Astrocyte (in vitro differentiated cells and primary cell): ENCODE measurements at places on chromosomes 7 and 10.

DNA sequence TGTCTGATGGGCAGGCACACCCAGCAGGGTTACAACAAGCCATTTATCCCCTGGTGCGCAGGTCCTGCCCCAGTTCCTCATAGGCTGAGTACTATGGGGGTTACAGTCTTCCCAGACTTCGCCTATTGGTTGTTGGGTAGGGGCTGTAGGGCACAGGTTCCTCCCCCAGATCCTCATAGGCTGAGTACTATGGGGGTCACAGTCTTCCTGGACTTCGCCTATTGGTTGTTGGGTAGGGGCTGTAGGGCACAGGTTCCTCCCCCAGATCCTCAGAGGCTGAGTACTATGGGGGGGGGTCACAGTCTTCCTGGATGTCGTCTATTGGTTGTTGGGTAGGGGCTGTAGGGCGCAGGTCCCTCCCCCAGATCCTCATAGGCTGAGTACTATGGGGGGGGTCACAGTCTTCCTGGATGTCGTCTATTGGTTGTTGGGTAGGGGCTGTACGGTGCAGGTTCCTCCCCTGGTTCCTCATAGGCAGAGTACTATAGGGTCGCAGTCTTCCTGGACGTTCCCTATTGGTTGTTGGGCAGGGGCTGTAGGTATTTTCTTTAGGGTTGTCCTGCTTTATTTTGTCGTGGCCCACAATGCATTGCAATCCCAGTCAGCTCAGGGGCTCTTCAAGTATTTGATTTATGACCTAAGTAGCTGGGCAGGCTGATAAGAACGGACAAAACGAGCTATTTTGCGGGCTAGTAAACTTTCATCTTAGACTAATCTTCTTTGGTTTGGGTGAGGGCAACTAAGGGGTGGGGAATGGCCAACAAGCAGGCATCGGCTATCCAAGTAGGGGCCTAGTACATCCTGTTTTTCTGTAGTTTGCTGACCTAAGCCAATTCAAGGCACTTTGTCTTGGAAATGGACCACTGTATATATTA is 3.4 kb downstream of the LRRC27 start:
- DNase-seq: no peak

DNA sequence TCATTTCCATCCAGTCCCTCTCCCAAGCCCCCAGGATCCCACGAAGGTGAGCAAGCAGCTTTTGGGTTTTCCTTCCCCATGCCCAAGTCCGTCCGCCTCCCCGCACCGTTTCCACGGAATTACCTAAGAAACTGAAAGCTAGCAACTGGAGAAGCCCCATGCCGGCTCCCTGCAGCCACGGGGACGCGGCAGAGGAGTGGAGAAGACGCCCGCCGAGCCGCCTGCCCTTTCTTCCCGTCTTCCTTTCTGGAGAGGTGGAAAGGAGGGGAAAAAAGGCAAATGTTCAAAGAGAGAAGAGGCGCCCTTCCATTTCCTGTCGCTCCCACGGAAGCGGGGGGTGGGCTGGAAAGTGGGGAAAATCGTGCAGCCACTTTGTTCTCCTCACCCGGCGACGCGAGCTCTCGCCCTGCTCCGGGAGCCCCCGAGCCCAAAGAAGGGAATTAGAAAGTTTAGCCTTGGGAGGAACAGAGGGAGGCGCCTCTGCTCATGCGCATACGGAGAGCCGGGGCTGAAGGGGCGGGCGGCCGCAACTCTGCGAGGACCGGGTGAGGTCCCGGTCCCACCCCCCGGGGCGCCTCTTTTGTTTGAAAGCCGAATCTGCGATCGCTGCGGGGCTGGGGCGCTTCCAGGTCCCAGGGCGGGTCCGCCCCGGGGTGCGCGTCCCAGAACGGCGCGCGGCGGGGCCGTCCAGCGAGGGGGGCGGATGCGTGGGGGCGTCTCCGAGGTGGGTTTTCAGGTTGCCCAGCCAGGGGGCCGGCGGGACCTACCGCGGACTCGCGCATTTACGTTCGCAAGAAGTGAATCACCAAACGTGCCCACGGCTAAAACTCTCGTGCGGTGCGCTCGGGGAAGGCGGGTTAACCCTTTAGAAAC is at the start of gene LAMB1:
Gene LAMB1, minus strand, starts transcription at position 436 of the 873 bp plus-strand sequence. Its CDS starts 276 bp downstream, at position 160.
- DNase-seq: peak; percentile 72

- DNase-seq: no peak
These were observed 80.1 kb upstream of the ATP6V0A4 start for GRCh38 chr7:138878051-138878450.

DNA sequence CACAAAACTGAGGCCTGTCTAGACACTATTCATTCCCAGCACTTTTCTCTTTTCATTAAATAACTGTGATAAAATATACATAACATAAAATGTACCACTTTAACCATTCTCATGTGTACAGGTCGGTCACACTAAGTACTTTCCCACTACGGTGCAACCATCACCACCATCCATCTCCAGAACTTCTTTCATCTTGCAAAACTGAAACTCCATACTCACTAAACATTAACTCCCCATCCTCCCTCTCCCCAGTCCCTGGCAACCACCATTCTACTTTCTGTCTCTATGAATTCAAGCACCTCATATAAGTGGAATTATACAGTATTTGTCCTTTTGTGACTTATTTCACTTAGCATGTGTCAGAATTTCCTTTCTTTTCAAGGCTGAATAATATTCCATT is 53.0 kb downstream of the ARHGAP12 start:
- DNase-seq: no peak

DNA sequence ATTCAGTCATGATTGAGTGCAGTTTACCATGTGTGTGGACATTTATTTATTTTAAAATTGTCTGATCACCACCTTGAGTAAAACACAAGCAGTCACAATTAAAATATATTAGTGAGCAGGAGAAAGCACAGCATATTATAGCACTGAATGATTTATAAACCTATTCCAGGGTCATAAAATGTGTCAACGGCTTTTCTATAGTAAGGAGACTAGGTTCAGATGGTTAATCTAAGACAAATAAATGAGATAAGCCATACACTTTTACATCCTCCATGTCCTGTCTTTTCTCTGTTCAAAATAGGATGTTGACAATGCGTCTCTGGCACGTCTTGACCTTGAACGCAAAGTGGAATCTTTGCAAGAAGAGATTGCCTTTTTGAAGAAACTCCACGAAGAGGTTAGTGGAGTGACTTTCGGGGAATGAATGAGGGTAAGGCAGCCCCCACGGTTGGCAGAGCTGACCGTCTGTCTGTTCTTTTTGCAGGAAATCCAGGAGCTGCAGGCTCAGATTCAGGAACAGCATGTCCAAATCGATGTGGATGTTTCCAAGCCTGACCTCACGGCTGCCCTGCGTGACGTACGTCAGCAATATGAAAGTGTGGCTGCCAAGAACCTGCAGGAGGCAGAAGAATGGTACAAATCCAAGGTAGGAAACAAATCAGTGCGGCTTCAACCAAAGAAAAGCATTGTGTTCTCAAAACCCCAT is 5.4 kb downstream of the VIM start:
- DNase-seq: no peak

- DNase-seq: peak; percentile 22
These were observed 30.5 kb downstream of the JAKMIP3 start for GRCh38 chr10:132096223-132096622.

- no peak for DNase-seq
These were observed 78.0 kb upstream of the ANKRD1 start for GRCh38 chr10:90998733-90999511.

GRCh38 chr7:4147926-4148620 is 534.0 kb upstream of the FOXK1 start:
- no peak for DNase-seq

DNA sequence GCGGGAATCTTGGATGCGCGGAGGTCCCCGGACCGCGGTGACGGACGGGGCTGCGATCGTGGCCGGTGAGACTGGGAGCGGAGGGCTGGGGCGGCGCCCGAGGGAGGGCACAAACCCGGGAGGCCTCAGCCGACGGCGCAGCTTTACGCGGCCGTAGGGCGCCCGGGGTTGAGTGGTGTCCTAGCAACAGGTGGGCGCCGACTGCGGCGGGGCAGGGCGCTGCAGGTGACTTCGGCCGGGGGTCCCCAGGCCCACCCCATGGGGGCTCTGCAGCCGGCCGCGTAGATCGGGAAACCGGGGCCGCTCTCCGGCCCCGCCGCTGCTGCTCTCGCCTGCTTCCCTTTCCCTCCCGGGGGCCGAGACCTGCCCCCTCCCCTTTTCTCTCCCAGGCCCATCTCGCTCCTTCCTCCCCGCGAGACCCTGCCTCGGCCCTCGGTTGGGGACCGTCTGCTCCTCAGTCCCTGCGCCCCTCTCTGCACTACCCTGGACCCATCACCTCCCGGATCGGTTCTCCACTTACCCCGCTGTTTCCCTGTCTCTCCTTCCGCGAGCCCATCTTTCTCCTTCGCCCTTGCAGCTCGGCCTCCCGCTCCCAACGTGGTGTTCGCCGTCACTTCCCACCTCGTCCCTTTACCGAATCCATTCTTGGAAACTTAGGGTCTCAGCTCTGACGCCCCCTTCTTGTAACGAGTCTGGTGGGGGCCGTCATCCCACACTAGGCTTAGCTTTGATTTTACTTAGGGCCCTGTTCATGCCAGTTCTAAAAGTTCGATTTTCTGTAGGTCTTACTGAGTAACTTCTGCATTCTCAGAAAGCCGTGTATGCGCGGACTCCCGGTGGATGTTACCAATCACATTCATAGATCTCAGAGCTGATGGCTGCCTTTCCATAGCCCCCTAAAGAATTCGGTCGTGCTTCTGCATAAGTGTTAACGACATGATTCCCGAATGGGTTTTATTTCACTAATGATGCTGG is 18.5 kb upstream of the ACBD5 start:
- no peak for DNase-seq

GRCh38 chr7:124452186-124452585 is 313.4 kb downstream of the GPR37 start:
- no peak for DNase-seq

GRCh38 chr10:85557706-85558105 is 808.9 kb downstream of the GRID1 start:
- DNase-seq: no peak

DNA sequence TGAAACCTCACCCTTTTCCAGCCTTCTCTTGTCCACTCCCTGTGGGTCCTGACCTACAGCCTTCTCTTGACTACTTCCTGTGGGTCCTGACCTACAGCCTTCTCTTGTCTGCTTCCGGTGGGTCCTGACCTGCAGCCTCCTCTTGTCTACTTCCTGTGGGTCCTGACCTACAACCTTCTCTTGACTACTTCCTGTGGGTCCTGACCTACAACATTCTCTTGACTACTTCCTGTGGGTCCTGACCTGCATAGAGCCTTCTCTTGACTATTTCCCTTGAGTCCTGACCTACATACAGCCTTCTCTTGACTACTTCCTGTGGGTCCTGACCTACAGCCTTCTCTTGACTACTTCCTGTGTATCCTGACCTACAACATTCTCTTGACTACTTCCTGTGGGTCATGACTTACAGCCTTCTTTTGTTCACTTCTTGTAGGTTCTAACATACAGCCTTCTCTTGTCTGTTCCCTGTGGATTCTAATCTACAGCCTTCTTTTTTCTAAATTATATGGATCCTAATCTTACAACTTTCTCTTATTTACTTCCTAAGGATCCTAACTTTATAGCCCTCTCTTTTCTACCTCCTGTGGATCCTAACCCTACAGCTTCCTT is 36.5 kb downstream of the C10orf71 start:
- DNase-seq: no peak

DNA sequence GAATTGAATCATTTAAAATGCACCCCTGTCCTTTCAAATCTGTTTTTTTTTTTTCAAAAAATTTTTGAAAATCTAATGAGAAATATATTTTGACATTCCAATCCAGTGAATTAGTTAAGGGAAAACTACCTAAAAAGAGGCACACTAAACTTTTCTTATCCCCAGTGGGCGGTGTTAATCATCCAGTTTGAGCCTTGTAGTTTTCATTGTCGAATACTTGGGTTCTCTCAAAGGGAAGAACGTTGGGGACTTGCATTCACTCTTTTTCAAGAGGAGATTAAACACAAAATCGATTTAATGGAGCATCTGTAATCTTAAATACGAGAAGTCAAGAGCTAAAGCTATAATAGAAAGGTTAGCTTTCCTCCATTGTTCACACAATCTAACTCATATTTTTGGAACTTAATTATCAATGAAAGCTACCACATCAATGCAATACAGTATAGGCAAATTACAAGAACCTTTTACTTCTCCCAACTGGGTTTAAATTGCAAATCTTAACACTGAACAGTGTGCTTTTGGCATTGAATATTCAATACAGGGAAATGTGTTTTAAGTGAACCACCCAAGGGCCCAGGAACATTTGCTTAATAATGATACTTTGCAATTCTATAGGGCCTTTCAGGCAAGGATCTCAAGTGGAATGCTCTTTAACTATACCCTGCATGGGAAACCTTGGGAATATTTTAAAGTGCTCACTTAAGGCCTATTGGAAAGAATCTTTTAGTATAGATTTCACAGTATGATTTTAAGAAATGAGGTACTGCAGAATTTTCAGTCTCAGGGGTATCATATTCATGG is 13.1 kb upstream of the SP8 start:
- no peak for DNase-seq

DNA sequence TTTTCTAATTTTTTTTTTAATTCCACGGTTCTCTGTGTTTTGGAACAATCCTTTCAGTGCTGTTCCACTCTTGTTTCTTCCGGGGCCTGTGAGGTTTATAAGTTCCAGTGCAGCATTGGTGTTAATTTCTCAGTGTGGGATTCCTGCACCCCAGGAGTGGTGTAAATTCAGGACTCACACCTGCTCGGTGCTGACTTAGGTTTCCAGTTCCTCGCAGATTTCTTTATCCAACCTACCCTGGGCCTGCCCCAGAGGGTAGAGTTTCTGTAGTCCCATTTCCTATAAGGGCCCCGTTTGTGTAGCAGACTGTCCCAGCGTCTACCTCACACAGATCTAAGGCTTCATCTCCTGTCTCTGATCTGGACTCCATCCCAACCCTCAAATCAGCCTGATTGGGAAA is 27.4 kb upstream of the MET start:
- DNase-seq: no peak

DNA sequence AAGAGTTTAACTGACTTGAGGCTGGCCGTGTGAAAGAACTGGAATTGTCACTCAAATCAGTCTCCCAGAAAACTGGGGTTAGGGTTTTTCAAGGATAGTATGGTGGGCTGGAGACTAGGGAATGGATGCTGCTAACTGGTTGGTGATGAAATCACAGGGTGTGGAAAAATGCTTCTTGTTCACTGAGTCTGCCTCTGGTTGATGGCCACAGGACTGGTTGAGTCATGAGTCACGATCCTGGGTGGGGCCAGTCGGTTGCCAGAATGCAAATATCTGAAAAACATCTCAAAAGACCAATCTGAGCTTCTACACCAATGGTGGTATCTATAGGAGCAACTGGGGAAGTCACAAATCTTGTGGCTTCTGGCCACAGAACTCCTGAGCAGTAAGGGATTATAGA is 16.3 kb upstream of the BAMBI start:
- DNase-seq: peak; percentile 86

- no peak for DNase-seq
These were observed 665.4 kb downstream of the AUTS2 start for GRCh38 chr7:70263471-70264255.

DNA sequence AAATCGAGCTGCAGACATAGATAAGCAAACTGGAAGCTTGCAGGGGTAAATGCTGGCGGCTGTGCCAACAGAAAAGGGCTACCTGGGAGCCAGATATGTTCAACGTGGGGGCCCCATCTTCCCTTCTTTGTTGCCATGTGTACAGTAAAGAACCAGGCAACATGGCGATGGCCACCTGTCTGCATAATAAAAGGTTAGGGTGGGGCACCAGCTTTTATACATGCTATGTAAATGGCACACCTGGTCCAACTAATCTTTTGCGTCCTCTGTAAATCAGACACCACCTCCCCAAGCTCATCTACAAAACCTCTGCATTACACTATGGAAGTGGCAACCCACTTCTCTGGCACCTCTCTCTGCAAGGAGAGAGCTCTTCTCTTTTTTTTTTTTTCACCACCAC is 13.9 kb downstream of the BUD31 start:
- DNase-seq: no peak
